ENCODE measurements at places on chromosomes 3 and 15.

- no peak for DNase-seq
These were observed 496.0 kb upstream of the THBS1 start for GRCh38 chr15:39084674-39085530.

DNA sequence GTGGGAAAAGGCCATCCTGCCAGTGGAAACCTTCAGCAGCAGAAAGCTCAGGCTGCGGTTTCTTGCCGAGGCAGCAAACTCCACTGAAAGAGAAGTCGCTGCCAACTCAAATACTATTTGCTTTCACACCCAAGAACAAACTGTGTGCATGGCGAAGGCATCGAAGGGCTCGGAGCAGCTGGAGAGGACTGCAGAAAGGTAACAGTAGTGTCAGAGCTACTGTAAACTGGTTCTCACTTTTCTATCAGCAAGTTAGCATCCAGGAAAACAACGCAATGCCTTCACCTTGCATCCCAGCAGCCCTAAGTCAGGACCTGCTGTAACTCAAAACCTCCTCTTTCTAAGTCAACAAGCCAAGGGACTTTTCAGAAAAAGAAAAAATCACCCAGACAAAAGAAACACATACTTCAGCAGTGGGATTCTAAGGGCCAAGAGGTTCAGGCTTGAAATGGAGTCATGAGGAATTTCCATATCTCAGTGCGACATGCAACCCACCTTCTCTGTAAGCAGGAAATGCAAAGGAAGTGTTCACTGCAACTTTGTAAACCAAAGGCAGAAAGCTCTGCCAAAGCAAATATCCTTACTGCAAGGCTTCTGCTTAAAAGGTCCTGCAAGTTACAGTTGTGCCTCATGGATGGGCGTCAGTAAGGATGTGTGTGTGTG, 193.5 kb downstream of the FOXP1 start:
- DNase-seq = peak; percentile 54

DNA sequence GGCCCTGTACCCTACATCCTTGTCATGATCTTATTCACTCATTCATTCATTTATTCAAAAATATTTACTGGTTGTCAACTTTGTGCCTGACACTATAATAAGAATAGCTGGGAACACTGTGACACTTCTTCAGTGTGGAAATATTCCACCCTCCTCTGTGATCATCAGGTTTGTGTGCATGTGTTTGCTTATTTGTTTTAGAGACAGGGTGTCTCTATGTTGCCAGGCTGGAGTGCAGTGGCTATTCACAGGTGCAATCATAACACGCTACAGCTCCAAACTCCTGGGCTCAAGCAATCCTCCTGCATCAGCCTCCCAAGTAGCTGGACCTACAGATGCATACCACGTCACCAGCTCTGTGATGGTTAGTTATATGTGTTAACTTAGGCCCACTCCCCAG, 50.0 kb upstream of the PLCL2 start:
- DNase-seq = no peak

- DNase-seq = peak; percentile 29
These were observed 10.8 kb downstream of the ASB14 start for GRCh38 chr3:57281715-57282114.

DNA sequence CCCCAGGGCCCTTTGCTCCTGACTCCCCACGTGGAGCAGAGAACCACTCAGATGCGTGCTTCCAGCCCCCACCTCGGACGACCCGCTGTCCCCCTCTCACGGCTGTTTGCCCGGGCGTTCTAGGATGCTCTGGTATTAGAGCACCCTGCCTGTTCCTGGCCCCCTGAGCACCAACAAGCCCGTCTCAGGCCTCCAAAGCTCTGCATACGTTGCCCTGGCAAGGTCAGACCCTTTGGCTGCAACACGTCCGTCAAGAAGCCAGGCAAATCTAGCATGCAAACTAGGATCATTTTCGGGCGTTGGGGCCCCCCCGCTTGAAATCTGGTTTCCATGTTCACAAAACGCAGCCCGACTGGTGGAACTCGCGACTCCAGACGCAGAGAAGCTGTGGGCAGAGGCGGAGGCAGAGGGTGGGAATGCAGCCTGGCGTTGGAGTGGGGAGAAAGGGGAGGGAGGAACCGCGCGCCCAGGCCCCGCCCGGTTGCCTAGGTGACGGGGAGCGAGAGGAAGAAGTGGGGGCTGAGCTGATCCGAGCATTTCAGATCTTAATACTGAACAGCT, 86.2 kb upstream of the PIAS1 start:
- peak; percentile 22 for DNase-seq

Data from bone marrow (tissue), 2 donors.